ENCODE measurements at places on chromosomes 16 and 17.

- no peak for DNase-seq
These were observed 15.3 kb upstream of the TNFRSF13B start for GRCh38 chr17:16987066-16987829.

- DNase-seq = peak; percentile 14
These were observed 741 bp upstream of the GRB2 start for GRCh38 chr17:75406222-75406615.

DNA sequence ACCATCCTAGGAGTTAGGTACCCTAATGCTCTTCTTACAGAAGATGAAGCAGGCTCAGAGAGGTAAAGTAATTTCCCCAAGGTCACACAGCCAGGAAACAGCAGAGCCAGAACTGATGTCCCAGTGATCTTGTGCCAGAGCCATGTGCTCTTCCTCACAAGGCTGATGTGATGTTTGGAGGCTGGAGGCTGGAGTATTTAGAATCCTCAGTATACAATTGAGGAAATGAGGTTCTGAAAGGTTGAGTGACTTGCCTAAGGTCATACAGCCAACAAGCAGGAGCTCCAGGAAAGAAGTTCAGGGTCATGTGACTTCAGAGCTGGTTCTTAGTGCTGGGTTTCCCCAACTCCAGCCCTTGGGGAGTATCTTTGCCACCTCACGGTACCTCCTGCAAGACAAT, 18.5 kb downstream of the ITPRIPL2 start:
- DNase-seq = no peak

DNA sequence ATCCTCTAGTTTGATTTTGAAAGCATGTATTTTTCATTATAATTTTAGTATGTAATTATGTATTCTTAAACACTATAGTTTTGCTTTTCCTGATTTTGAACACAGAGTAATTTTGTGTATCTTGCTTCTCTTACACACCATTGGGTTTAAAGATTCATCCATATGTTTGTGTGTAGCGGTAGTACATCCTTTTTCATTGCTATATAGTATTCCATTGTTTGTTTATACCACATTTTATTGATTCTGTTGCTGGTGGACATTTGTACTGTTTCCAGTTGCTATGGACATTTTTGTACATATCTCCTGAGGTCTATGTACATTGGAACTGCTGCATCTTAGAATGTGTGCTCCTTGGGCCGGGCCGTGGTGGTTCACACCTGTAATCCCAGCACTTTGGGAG, 20.5 kb upstream of the LASP1NB start:
- no peak for DNase-seq

- DNase-seq = peak; percentile 95
These were observed 4.2 kb downstream of the METRNL start for GRCh38 chr17:83083368-83084201.

DNA sequence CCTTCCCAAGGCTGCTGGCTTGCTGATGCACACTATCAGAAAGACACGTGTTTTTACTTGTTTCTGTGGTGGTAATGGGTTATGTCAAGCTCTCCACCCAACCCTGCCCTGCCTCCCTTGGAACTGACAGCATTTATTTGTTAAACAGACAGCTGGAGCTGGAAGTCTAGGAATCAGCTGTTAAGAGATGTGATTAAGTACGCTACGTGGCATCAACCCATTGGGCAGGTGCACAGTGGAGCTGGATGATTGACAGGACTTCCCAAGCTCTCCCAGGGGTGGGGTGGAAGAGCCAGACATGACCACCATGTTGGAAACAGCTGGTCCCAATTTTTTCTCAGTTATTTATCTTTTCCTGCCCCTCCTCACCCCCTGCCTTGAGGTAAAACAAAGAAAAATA, 49.4 kb downstream of the ADAMTS18 start:
- no peak for DNase-seq

- no peak for DNase-seq
These were observed 13.3 kb upstream of the IL17C start for GRCh38 chr16:88624977-88625576.

GRCh38 chr17:45405250-45406086, 27.2 kb downstream of the ARHGAP27 start:
- DNase-seq = no peak

DNA sequence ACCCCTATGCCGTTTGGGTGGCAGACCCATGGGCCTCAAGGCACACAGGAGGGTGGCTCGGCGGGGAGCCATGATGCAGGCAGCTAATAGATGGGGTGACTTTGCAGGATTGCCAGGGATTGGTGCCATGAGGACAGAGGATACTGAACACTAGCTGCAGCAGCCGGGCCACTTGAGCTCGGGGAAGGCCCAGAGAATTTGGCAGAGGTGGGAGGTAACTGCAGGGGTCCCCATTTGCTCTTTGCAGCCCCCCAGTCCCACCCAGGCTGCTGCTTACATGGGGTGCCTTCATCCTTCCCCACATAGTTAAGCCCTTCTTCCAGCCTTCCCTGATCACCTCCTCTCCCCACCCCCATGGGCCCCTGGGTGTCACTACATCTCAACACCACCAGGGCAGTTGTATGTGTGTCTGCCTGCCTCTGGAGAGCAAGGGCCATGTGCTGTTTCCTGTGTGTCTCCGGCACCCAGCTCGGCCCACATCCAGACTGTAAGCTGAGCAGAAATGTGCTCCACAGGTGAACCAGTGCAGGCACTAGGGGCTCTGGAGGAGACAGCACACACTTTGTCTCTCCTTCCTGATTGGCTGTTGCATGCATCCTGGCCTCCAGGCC, 52.0 kb downstream of the SREBF1 start:
- no peak for DNase-seq

DNA sequence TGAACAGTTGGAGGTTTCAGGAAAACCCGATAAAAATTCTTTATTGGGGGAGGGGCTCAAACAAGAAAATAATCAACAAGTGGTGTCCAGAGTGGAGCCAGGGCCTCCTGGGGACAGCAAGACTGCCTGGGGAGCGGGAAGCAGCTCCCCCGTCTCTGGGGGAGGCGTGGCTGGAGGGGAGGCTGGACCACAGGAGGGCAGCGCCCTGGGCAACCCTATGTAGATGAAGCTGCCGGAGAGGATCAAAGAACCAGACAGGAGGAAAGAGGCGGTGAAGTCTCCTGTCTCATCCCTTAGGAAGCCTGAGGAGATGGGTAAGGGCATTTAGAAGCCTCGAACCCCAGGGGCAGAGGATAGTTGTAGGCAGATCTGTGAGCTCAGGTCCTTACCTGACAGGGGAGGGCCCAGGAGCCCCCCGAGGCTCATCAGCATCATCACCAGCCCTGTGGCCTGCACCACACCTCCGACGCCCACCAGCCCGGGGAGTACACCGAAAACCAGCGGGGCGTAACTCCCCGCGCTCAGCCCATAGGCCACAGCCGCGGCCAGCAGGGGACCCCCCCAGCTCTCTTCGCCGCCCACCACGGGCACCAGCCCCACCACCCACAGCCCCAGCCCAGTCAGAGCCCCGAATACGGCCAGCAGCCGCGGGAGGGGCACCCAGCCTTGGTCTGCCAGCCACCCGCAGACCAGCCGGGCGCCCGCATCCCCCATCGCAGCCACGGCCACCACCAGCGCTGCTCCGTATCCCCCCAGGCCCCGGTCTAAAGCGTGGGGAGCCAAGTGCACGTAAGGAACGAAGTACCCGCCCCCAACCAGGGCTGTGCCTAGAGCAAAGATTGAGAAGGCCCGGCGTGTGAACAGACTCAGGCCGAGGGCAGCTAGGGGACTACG, 2.0 kb downstream of the SLC16A11 start:
- no peak for DNase-seq
